ENCODE measurements at places on chromosomes 6 and 20.

DNA sequence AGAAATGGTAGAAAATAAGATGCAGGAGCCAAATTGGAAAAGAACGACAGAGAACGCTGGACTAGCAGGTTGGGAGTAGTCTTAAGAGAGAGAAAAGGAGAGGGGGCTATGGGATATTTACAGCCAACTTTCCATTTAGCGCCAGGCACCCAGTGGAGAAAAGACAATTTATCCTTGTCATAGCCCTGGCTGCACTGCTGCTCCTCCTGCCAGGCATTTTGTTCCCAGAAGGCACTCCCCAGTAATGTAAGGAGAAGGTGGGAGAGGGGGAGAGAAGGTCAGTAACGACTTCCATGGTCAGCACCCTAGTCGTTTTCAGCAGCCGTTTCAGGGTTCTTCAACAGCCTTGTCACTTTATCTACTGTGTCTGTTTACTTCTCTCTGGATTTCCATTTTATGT, 159.0 kb downstream of the TRMT11 start:
- no peak for DNase-seq

GRCh38 chr6:148947621-148948444, 201.0 kb downstream of the UST start:
- DNase-seq = peak; percentile 85

- DNase-seq = no peak
These were observed 601.5 kb downstream of the UTRN start for GRCh38 chr6:144886682-144887081.

GRCh38 chr20:59084041-59084850, 41.7 kb upstream of the PRELID3B start:
- DNase-seq = no peak

GRCh38 chr6:219019-219570, 73.2 kb upstream of the DUSP22 start:
- DNase-seq = no peak

DNA sequence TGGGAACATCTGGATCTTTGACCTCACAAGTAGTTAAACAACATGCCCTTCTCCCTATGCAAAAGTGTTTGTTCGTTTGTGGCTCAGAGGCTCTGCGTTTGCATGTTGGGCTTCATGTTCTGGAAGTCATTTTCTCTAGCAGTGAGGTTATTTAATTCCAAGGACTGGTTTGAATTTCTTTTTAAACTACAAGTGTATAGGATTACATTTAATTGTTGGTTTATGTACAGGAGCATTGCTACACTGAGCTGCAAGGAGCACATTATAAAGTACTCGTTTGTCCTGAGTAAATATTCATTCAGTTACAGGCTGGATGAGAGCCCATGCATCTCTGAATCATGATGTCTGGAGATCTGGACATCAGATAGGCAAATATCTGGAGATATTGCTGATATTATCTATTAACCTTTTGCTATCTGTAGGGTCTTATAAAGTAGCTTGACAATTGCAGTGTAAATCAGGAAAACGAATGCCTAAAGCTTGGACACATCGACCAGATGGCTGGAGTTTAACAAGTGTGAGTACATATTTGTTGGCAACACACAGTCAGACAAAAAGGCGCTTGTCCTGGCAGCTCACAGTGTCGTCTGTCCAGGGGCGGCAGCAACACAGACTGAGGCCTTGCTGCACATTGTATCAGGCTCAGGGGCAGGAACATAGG, 84.6 kb downstream of the PDE7B start:
- DNase-seq = no peak

- DNase-seq = no peak
These were observed 64.7 kb upstream of the GATA5 start for GRCh38 chr20:62540504-62540903.

DNA sequence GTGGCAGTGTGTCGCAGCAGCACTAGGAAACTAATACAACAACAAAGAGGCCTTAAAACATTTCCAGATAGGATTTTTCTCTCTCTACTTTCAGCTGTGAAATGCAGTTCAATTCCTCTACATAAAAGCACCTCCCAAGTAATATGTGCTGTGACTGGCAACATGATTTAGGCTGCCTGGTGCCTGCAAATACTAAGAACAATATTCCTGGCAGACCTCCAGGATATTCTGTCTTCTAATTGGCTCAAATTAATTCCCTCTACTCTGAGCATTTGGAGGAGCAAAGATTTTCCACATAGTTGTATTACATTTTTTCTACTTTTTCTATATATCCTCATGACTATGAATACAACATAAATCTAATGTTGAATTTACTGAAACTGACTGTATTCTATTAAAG, 33.2 kb downstream of the SCGN start:
- DNase-seq = no peak

DNA sequence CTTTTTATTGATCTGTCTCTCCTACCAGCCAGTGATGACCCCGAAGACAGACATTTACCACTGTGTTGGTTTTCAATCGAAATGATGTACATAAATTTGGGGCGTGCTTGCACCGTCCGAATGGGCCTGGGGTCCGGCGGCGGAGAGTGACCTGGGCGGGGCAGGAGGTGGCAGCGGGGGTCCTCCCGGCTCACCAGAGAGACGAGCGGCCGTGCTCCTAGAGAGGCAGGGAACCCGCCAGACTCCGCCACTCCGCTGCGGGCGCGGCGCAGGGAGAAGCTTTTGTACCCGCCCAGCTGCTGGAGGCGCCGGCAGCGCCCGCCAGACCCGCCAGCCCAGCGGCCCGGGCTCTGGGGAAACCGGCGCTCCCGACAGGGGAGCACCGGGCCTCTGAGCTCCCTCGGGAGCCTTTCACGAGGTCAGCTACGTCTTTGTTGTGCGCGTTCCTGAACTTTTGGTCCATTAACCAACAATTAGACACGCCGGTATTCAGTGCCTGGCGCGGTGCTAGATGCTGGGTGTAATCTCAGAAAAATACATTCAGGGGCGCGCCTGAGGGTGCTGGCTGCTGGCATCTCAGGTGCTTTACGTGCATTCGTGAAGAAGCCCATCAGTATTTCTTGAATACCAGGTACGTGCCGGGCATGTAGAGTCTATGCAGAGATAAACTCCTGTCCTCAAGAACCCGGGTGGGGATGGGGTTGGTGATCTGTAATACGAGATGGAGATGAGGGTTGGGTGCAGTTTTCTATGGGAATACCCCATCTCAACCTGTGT, at the start of gene PGBD1:
PGBD1 (plus strand) TSS at position 285 of the 777 bp plus-strand sequence. CDS start 2,242 bp downstream, outside the sequence.
- peak; percentile 39 for DNase-seq

DNA sequence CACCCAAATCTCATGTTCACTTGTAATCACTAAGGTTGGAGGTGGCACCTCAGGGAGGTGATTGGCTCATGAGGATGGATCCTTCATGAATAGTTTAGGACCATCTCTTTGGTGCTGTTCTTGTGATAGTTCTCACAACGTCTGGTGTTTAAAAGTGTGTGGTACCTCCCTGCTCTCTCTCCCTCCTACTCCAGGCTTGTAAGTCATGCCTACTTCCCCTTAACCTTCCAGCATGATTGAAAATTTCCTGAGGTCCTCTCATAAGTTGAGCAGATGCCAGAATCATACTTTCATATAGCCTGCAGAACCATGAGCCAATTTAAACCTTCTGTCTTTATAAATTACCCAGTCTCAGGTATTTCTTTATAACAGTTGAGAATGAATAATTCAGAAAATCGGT, 16.6 kb downstream of the HLA-A start:
- no peak for DNase-seq

- no peak for DNase-seq
These were observed 26.7 kb downstream of the JARID2 start for GRCh38 chr6:15272562-15272961.

DNA sequence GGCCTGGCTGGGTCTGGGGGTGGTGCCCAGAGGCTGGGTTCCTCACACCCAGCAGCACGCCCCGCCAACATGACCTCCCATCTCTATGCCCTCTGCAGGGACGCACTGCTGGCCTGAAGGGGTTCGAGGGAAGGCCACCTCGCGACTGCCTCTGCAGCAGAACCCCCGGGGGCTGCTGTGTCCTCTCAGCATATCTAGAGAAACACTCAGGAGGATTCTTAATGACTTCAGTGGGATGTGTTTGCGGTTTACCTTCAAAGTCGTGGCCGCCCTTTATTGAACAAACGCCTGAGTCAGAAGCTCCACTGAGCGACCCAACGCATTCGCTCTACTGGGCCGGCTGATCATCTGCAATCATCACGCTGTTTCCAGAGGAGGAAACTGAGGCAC, 54.8 kb upstream of the GATA5 start:
- no peak for DNase-seq

DNA sequence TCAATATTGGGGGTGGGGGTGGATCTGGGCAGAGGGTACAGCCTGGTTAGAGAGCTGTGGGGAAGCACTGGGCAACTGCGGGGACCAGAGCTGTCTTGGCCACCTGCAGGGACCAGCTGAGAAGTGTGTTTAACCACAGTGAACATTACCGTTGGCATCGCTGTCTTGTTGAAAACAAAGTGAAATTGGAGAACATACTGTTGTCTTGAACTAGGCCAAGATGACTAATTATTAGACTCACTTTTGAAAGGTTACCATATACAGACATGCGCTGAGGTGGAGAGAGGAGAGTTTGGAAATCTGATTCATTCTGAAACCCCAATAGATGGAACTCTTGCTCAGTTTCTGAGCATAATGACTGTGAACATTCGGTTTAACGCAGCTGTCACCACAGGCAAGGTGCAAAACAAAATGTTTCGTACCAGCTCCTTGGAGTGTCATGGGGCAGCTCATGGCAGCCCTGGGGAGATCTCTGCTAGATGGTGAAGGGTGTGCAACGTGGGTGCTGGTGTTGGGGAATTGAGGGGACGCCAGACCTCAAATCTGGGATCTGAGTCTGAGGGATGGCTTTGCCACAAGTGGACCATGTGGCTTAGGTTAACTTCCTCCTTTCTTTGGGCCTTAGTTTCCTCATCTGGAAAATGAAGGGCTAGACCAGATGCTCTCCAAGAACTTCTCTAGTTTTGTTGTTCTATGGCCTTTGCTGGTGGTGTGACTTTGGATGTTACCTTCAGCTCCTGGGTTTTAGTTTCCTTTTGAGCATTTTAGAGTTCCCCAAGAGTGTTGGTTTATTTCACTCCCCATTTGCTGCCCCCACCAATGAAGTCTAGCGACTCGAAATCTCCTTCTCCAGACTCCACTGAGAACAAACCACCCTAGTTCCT, 24.6 kb upstream of the GTSF1L start:
- no peak for DNase-seq

GRCh38 chr20:47761482-47762047, 23.7 kb downstream of the SULF2 start:
- no peak for DNase-seq

Measured in smooth muscle cell of the brain vasculature (primary cell).